SW480 (cell line): ENCODE measurements at places on chromosomes 12 and 14.
A peak's percentile ranks its signal among the peaks of the same experiment; 100 is the strongest.

DNA sequence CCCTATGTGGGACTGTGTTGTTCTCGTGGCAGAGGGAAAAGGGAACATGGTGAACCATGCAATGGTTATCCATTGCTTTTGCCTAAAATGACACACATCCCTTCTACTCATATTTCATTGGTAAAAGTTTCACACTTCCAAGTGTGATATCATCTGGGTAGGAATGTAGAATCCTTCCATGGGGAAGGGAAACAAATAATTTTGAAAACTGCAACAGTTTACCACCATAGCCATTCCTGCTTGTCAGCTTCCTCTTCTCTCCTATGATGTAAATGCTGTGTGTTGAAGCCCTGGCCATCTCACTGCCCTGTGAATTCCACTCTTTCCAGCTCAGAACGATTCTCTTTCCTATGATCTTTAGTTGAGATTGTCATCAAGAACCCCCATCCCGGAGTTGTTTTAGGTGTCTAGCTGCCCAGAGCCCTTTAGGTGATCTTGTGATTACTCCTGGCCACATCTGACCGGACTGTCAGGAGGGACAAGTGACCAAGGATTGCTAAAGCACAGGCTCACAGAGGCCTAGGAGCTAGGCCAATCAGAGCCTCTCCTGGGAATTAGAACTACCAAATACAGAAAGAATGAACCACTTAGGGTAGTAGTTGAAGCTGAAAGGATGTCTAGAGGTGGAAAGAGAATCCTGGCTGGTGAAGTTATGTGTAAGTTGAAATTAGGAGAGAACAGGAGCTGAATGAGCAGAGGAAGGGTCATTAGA lies 84.6 kb downstream of the VCPKMT start:
- no peak for DNase-seq

GRCh38 chr14:80618751-80619329 lies 322.7 kb downstream of the CEP128 start:
- no peak for DNase-seq

DNA sequence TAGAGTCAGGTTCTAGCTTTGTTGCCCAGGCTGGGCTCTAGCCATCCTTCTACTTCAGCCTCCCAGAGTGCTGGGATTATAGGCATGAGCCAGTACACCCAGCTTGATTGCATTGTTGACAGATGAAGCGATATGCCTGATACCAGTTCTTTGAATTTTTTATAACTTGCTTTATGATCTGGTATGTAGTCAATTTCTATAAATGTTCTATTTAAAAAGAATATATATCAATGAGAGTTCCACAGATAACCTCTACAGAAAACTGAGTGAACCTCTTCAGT lies 99.8 kb downstream of the DIP2B start:
- no peak for DNase-seq

- peak; percentile 25 for DNase-seq
Observed at GRCh38 chr12:111841236-111841749, 735 bp upstream of the MAPKAPK5 start.

GRCh38 chr12:46711756-46712155 lies 114.0 kb downstream of the SLC38A4 start:
- no peak for DNase-seq

GRCh38 chr14:105474483-105475268 lies at the start of gene CRIP2:
Gene CRIP2, plus strand, starts transcription at chr14:105474821. Its CDS starts 42 bp downstream, at chr14:105474863.
- no peak for DNase-seq

GRCh38 chr12:49865782-49866135 lies 22.9 kb upstream of the BCDIN3D start:
- DNase-seq = no peak
